ENCODE measurements at places on chromosomes 6 and 20.

DNA sequence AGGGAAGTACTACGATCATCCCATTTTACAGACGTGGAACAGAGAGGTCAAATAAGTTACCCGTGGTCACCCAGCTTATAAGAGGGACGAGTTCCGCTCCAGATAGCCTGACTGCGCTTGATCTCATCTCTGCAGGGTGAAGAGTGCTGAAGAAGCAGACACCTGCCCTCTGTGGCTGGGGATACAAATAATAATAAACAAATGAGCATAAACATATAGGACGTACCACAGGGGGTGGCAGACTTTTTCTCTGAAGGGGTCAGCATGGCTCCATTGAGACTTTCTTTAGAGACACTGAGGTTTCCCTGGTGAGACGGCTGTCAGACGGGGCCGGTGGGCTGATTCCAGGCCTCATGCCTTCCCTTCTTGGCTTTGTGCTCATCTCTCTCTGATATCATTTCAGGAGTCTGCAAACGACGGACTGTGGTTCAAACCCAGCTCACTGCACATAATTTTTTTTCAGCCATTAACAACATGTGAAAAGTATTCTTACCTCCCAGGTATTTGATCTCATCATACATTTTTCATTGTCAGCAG is 47.1 kb downstream of the IRF4 start:
- DNase-seq: no peak

DNA sequence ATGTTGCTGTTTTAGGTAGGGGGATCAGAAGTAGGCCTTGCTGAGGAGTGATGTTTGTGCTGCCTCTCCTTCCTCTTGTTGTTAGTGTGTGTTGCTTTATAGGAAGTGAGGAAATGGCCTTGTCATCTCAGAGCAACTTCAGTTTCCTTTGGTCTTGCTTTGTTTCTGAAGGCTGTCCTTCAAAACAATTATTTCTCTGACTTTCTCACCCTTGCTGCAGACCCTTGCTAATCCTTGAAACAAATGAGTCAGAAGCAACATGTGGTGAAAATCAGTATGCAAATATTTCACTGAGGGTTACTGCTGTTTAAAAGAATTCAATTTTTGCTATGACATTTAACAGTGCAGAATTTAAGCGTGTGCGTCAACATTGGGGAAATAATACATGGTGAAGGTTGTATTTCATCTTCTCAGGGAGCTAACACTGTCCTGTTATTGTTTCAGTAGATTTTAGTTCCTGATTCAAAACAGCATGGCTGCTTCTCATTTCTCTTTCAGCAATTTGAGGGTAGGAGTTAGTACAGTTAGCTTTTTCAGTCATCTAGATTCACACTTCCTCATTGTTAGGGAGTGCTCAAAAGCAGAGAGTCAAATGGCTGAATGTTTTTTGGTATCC is 13.8 kb downstream of the RNF144B start:
- no peak for DNase-seq

- no peak for DNase-seq
These were observed 590.5 kb upstream of the SLC35B3 start for GRCh38 chr6:9025796-9026394.

GRCh38 chr20:41748756-41749582 is 130.8 kb upstream of the CHD6 start:
- no peak for DNase-seq
